ENCODE measurements at places on chromosomes 6 and 20. TPM values are rescaled to one million over a fixed set of nuclear protein-coding genes. Genes with fewer than 3 reads are reported as not detected.
A peak's percentile ranks its signal among the peaks of the same experiment; 100 is the strongest.

TBC1D22B gene
- total RNA-seq = 14.3 TPM

SIRPB1 gene
- total RNA-seq = 1.0 TPM

GRCh38 chr20:47927385-47927851 lies 142.1 kb upstream of the SULF2 start:
- no peaks in the 10 kb centered on the region for H3K27me3 ChIP-seq
- no peaks in the 10 kb centered on the region for H3K4me1 ChIP-seq
- no peak for DNase-seq
- H3K4me3 ChIP-seq = no peak overlapping the region
- no peaks in the 10 kb centered on the region for H3K36me3 ChIP-seq

- no peaks in the 10 kb centered on the region for H3K36me3 ChIP-seq
- peaks cover 4% of the 10 kb centered on the region for H3K27me3 ChIP-seq
- no peak within 1 kb of the TSS for H3K27ac ChIP-seq
- no peak for DNase-seq
- H3K4me3 ChIP-seq = peak within 1 kb of the TSS; percentile 67
These were observed at the start of gene NKAIN4 for GRCh38 chr20:63254232-63254605. Gene NKAIN4, minus strand, starts transcription at chr20:63254463. Its CDS starts 13 bp downstream, at chr20:63254450.

GRCh38 chr6:111243095-111243494 lies 155.8 kb downstream of the SLC16A10 start:
- no peak overlapping the region for H3K4me3 ChIP-seq
- no peaks in the 10 kb centered on the region for H3K4me1 ChIP-seq
- H3K27me3 ChIP-seq = no peaks in the 10 kb centered on the region
- DNase-seq = no peak
- H3K27ac ChIP-seq = no peak overlapping the region

GRCh38 chr20:22576733-22577514 lies 7.4 kb downstream of the FOXA2 start:
- H3K4me1 ChIP-seq = no peaks in the 10 kb centered on the region
- no peak overlapping the region for H3K27ac ChIP-seq
- no peak overlapping the region for H3K4me3 ChIP-seq
- peaks cover 3% of the 10 kb centered on the region for H3K36me3 ChIP-seq
- no peak for DNase-seq

Measured in H9 (cell line).